NCI-H2171 (cell line): ENCODE measurements at places on chromosomes 6 and 20.

GRCh38 chr6:157272866-157273755 is 50.2 kb downstream of the TMEM242 start:
- no peak for DNase-seq

DNA sequence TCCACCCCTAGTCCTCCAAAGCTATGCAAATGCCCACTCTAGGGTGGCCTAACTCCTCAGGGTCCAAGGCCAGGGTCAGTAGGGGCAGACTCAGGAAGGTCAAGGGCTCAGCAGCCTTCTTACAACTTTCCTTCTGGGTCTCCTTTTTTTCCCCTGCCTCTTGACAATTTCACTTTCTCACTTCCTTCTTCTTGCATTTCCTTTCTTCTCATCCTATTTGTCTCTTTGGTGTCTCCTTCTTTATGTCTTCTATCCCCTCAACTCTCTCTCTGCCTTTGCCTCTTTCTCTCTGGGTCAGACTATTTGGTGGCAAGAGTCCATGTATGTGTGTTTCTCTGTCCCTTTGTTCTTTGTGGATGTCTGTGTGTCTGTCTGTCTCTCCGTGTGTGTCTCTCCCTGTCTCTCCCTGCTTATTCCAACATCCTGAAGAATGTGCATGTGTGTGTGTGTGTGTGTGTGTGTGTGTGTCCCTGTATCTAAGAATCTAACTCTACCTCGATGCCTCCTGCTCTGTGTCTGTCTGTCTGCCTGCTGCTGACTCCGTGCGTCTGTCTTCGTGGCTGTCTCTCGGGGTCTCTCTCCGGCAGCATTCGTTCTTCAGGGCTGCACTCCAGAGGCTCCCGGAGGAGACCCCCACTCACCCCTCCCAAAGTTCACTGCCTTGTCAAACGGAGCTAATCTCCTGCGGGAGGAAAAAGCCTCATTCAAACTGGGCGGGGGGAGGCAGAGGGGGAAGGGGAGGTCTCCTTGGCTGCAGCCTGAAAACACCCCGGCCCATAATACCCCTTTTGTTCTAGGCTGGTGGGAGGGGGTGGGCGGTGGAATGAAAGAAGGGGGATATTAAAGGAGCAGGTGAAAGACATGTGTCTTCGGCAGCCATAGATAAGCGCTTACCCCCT is 51.7 kb upstream of the FOXP4 start:
- no peak for DNase-seq

DNA sequence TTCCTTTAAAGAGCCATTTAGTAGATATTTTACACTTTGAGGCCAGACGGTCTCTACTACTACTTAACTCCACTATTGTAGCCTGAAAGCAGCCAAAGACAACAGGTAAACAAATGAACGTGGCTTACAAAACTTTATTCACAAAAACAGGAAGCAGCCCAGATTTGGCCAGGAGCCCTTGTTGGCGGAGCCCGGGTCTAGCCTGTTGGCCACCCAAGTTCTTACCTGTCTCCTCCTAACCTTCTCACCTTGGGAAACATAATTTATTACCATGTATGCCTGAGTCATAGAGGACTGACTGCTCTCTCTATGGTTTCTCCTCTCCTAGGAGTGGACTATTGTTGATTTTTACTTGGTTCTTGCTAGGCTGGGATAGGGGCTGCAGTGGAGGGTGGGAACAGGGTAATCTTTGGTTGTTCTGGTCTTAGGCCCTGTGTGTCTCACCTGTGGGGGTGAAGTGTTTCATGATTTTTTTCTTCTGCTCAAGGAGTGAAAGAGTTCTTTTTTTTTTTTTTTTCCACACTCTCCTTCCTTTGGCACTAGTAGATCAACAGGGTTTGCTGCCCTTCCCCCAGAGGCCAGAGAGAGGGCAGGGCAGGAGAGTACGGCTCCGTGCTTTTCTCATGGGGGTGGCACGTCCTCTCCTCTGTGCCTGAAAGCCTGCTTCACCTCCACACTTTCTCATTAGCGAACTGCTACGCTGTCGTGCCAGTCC is 90.0 kb downstream of the RPP40 start:
- DNase-seq: no peak

- no peak for DNase-seq
Observed at GRCh38 chr6:47334334-47334733, 24.6 kb upstream of the TNFRSF21 start.

DNA sequence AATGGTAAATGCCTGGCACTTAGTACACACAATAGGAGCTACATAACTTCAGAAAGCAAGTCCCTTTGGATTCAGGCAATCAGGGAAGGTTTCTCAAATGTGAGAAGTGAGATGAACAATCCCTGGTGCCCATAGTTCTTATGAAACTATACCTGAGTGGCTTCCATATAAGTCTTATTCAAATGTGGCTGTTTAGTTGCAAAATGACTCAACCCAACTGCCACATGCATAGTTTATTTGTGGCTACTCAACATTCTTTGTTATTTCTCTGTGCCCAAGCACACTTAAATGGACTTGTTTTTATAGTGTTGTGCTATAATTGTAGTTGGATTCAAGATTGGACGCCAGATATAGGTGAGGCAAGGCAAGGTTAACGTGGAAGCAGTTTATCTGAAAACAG is 93.7 kb upstream of the ATXN1 start:
- DNase-seq: no peak
